ENCODE measurements at places on chromosomes 7 and 10. TPM values are rescaled to one million over a fixed set of nuclear protein-coding genes. Genes with fewer than 3 reads are reported as not detected.

Gene FLNC
- total RNA-seq = 286 TPM

Gene CNTNAP2
- total RNA-seq = under 0.01 TPM

Gene AUTS2
- 5.1 TPM for total RNA-seq

Gene MBLAC1
- total RNA-seq = 2.6 TPM

Gene EFCAB10
- total RNA-seq = not detected

Gene GPR15LG
- not detected for total RNA-seq

Gene PRLHR
- total RNA-seq = not detected

Gene TMEM26
- 0.50 TPM for total RNA-seq

Gene MRLN
- total RNA-seq = not detected

Gene CALML5
- total RNA-seq = not detected

Gene STEAP4
- under 0.01 TPM for total RNA-seq

Gene NXPH1
- not detected for total RNA-seq

Gene EVX1
- not detected for total RNA-seq

Gene THSD7A
- total RNA-seq = 0.50 TPM

Gene RTKN2
- total RNA-seq = 6.3 TPM

Gene ZP3
- 0.55 TPM for total RNA-seq

Gene EBLN1
- not detected for total RNA-seq

Gene AKR1C4
- not detected for total RNA-seq
